GM12892 (cell line): ENCODE measurements at places on chromosomes 7 and 10.
A peak's percentile ranks its signal among the peaks of the same experiment; 100 is the strongest.

- DNase-seq = peak; percentile 40
Measured at GRCh38 chr10:11178606-11179515, 161.2 kb downstream of the CELF2 start.

- no peak for DNase-seq
Measured at GRCh38 chr7:140714331-140715040, 18.0 kb downstream of the NDUFB2 start.

GRCh38 chr7:92797693-92798092, 38.7 kb downstream of the CDK6 start:
- DNase-seq = no peak

DNA sequence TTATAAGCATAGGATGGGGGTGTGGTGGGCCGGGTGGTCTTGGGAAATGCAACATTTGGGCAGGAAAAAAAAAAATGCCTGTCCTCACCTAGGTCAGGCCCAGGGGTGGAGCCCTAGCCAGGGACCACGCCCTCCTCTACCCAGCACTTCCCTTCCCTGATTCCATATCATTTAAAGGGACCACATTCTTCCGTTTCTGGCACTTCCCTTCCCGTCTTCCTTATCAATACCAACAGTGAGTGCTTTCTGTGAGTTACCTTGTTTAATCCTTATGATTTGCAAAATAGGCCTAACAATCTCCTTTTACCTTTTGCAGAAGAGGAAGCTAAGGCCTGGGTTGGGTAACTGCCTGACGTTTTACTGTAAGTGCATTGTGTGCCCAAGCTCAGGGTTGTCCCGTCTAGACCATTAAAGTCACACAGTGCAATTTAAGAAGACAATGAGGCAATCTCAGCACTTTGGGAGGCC, 16.7 kb upstream of the C10orf95 start:
- no peak for DNase-seq

GRCh38 chr10:59654007-59654406, 55.6 kb downstream of the SLC16A9 start:
- no peak for DNase-seq

DNA sequence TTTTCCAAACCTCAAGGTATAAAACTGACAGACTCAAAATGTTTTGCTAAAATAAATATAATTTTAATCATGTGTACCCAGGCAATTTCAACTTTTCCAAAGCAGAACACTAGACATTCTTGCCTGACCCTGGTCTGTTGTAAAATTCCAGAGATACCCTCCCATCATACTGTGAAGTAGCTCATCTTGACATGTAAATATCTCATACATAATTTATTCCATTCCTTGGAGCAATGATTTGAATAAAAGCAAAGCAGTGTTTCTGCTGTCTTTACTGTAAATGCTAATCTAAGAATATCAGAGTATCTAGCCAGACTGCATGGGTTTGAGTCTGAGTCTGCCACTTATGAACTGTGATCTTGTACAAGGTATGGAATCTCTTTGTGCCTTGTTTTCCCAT, 68.9 kb downstream of the TES start:
- no peak for DNase-seq

GRCh38 chr10:16519908-16520861, 1.5 kb downstream of the C1QL3 start:
- DNase-seq = peak; percentile 23

DNA sequence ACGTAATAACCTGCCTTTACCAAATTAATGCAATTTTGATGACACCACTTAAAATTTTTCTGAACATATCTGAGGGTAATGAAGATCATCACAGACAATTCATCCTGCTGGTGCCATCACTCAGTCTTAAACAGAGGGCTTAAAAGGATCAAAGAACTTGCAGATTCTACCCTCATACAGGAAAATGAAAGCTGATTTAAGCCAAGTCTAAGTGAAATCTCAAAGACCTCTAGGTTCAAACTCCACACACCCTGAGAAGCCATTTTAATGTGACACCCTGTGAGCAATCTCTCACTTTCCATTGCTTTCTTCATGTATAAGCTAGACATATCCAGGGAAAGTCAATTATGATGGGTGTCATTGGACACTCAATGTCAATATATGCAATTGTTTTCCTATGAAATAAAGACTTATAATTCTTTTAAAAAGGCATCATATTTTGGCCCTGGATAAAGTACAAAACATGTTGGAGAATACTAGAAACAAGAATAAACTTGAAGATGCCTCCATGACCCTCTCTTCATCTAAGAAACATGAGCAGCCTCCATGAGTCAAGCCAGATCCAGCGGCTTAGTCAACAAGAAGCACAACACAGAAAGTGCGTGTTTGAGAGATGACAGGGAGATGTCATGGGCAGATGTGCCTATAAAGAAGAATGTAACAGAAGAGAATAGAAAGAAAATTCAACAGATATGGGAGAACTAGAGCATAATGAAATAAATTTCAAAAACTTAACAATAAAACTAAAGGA, 291.9 kb downstream of the PARD3 start:
- no peak for DNase-seq

DNA sequence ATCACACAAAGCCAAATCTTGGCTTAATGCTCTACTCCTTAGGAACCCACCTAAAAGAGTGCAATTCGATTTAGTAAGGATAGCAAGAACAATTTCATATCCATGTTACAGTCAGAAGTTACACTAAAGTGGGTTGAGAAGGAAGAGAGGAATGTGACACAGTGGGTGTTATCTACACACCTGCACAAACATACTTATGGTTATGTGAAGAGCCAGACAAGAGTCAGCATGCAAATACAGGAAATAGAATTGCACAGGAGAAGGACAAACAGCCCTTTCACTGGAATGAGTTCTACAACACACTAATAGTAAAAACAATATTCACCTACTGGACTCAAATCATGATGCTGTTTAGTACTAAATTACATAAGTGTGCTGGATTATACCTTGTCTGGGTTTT, 262.8 kb downstream of the DGKB start:
- no peak for DNase-seq

GRCh38 chr7:42662862-42663261, 249.0 kb downstream of the C7orf25 start:
- no peak for DNase-seq

- no peak for DNase-seq
Measured at GRCh38 chr10:80382989-80383388, 25.4 kb upstream of the PRXL2A start.

GRCh38 chr7:13633857-13634256, 355.6 kb downstream of the ETV1 start:
- no peak for DNase-seq

DNA sequence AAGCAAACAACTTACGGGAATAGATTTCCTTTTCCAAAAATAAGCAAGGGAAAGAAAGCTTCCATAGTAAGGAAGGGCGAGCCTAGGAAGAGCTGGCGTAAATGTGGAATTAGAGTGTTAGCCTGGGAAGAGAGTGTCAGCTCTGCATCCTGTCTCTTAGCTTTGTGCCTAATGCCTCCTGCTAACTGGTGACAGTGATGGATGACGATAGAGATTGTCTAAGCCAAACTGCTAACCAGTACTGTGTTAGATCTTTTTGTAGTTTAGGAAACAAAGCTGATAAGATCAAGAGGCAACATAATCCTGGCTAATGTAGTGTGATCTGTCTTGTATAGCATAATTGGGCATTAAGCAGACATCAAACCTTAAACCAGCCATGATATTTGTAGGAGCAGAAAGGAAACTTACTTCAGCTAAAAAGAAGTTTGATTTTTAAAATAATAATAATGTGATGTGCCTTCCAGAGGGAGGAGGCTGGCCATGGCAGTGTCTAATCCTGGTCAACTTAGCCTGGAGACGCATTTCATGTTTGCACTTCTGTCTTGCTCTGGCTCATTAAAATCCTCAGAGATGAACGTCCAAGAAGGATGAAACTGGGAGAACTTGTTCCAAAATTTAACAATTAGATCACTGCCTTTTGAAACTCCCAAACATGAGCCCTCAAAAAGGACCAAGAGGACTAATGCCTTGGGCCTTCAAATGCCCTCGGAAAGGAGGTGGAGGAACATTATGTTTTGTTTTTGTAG, 85.1 kb downstream of the FAM204A start:
- DNase-seq = no peak

DNA sequence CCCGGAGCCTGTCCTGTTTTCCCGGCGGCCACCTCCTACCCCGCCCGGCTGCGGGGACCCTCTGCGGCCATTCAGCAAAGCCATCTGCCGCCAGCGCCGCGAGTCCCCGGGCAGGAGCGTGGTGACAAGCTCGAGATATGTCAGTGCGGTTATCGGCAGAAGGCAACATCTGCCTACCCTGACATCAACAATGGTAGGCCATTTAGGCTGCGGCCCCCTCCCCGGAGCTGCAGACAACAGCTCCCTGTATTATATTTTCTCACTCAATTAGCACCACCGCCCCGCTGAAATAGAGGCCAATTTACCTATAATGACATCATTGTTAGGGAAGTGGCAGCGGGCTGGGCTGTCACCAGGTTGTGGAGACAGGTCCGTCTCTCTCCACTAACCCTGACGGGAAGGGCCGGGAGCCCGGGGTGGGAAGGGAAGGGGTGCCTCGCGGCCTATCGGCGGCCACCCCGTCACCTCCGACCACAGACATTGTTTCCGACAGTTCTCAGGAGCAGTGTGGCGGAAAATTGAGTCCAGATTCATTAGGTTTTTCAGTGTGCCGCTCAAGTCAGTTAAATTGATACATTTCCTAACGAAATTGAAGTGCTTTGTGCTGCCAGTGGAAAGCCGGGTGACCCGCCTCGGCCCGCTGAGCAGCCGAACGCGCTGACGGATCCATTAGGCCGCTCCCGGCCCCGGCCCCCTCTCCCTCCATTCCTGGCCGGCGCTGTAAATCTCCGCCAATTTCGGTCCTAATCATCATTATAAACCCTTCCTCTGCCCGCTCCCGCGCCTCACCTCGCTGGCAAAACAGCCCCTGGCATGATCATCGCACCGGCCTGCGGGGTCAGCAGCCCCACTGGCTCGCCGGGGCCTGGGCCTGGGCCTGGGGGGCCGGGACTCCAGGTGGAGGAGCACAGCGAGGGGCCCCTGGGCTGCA, 43.0 kb downstream of the UNCX start:
- DNase-seq = no peak

DNA sequence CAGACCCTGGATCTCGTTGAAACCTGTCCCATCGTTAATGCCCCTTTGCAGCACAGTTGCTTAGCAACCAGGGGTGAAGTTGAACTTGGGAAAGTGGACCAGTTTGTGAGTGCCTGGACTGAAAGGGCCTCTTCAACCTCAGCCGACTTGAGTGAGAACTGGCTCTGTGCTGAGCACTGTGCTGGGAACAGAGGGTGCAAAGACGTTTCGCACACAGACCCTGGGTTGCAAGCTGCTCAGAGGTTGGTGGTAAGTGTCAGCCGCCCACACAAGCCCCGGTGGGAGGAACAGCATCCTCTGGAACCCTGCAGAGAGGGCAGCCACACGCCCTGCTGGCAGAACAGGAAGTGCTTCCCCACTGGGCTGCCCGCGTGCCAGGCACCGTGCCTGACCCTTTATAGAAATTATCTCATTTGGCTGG, 89.2 kb downstream of the CARD11 start:
- DNase-seq = no peak

- no peak for DNase-seq
Measured at GRCh38 chr10:70500368-70500767, 21.8 kb downstream of the PALD1 start.

DNA sequence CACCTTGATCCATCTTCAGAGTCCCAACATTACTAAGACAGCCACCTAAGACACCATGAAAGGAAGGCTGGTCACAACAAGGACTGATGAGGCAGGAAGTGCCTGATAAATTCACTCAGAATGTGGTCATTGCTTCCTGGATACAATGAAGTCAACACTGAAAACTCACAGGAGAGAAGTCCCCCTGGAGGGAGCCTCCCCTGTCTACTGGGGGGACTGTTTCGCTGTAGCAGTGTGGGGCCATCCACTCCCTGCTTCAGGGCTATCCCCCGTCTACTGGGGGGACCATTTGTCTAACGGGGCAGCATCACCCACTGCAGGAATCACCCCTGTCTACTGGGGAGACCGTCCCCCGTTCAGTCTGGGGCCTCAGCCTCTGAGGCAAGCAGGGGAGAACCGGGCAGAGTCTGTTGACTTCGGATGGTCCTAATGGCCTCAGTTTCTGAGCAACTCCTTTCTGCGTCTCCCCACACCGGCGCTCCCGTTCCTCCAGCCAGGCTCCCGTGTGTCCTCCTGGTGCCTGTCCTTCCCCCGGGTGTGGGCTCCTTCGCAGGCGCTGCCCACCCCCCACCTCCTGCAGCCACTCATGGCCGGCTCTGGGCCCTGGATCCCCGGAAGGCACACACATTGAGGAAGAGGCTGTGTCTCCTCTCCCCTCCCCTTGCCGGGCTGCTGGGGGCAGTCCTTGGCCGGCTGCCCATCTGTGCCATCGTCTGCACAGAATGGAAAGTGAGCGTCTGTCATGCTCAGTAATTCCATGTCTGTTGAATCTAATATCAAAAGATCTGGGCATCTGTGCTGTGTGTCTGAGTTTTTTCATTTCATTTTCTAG, 59.9 kb upstream of the DNAJB6 start:
- DNase-seq = no peak
